Smooth muscle cell of bladder (primary cell): ENCODE measurements at places on chromosomes 2 and 18. TPM values are rescaled to one million over a fixed set of nuclear protein-coding genes. Genes with fewer than 3 reads are reported as not detected.

SH2D6 gene
- total RNA-seq: 0.14 and 0.55 TPM in 2 replicates

MORN2 gene
- 19.1 and 20.7 TPM in 2 replicates for total RNA-seq

CSRNP3 gene
- total RNA-seq: 0.57 and 0.74 TPM in 2 replicates

AKAIN1 gene
- not detected in 2 replicates for total RNA-seq

MAPK4 gene
- total RNA-seq: 0.09 TPM in 1 of 2 replicates, not detected in the other

TSPYL6 gene
- not detected in 2 replicates for total RNA-seq

KCNF1 gene
- 0.14 TPM in 1 of 2 replicates, not detected in the other for total RNA-seq

CDH2 gene
- total RNA-seq: 33.7 and 72.4 TPM in 2 replicates

STARD6 gene
- not detected in 2 replicates for total RNA-seq

ATL2 gene
- 40.7 and 47.5 TPM in 2 replicates for total RNA-seq

MC2R gene
- total RNA-seq: not detected in 2 replicates

RMDN2 gene
- total RNA-seq: 3.8 and 7.9 TPM in 2 replicates

KCNG2 gene
- total RNA-seq: 1.3 and 4.7 TPM in 2 replicates
